Mesendoderm (in vitro differentiated cells): ENCODE measurements at places on chromosomes 5 and 9.

GRCh38 chr9:93678199-93679019 lies 102.0 kb downstream of the PHF2 start:
- no peak overlapping the region for H3K4me3 ChIP-seq
- no peaks in the 10 kb centered on the region for H3K36me3 ChIP-seq
- H3K4me1 ChIP-seq, result no peaks in the 10 kb centered on the region
- no peak for DNase-seq
- H3K27ac ChIP-seq, result no peak overlapping the region

- H3K27me3 ChIP-seq, result no peaks in the 10 kb centered on the region
- H3K27ac ChIP-seq, result no peak overlapping the region
- H3K4me1 ChIP-seq, result peaks cover 3% of the 10 kb centered on the region
- DNase-seq, result no peak
These were observed 5.9 kb downstream of the IGFBPL1 start for GRCh38 chr9:38418366-38418765.

DNA sequence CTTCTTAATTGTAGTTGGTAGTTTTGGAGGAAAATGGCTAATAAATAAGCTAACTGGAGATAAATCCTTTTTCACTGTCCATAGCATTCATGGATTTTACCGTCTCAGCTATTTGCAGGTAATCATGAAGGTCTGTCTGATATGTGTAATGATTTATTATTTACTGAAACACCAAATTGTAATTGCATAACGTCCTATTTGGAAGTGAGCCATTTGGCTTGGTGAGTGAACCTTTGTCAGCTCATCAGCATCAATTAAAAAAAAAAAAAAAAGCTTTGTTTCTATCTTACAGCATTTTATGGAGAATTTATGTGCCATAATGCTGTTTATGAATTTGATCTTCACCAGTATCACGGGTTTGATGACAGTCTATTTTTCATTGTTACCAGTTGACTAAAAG lies 20.2 kb downstream of the RECK start:
- DNase-seq, result no peak
- H3K27ac ChIP-seq, result no peak overlapping the region
- no peaks in the 10 kb centered on the region for H3K27me3 ChIP-seq
- no peaks in the 10 kb centered on the region for H3K4me1 ChIP-seq
- H3K4me3 ChIP-seq, result no peak overlapping the region
- H3K36me3 ChIP-seq, result no peaks in the 10 kb centered on the region

- H3K4me1 ChIP-seq, result peaks cover 3% of the 10 kb centered on the region
- H3K4me3 ChIP-seq, result no peak overlapping the region
- H3K27me3 ChIP-seq, result no peaks in the 10 kb centered on the region
- no peak overlapping the region for H3K27ac ChIP-seq
- DNase-seq, result no peak
These were observed 62.7 kb downstream of the CAVIN4 start for GRCh38 chr9:100640447-100641050.

DNA sequence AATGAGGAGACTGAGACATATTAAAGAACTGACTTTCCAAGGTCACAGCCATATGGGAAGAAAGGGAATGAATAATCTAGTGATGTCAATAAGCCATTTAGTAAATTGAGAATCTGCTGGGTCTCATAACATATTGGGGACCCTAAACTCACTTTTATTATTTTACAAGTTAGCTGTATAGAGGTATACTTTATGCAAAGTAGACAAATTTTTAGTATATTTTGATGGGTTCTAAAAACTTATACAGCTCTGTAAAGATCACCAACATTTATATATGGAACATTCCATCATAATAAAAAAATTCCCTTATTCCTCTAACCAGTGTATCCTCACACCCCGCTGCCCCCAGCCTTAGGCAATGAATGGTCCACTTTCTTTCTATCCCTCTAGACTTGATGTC lies 35.7 kb upstream of the ZNF510 start:
- no peak overlapping the region for H3K4me3 ChIP-seq
- no peak for DNase-seq
- no peak overlapping the region for H3K27ac ChIP-seq
- H3K27me3 ChIP-seq, result no peaks in the 10 kb centered on the region
- H3K4me1 ChIP-seq, result no peaks in the 10 kb centered on the region

GRCh38 chr9:19770973-19771372 lies 17.9 kb downstream of the SLC24A2 start:
- H3K36me3 ChIP-seq, result no peaks in the 10 kb centered on the region
- no peaks in the 10 kb centered on the region for H3K4me1 ChIP-seq
- no peak overlapping the region for H3K4me3 ChIP-seq
- H3K27me3 ChIP-seq, result no peaks in the 10 kb centered on the region

- peaks cover 21% of the 10 kb centered on the region for H3K4me1 ChIP-seq
- DNase-seq, result peak; percentile 96
- H3K4me3 ChIP-seq, result no peak overlapping the region
- H3K36me3 ChIP-seq, result no peaks in the 10 kb centered on the region
These were observed 1.4 kb upstream of the SPAAR start for GRCh38 chr9:35907711-35908503.

DNA sequence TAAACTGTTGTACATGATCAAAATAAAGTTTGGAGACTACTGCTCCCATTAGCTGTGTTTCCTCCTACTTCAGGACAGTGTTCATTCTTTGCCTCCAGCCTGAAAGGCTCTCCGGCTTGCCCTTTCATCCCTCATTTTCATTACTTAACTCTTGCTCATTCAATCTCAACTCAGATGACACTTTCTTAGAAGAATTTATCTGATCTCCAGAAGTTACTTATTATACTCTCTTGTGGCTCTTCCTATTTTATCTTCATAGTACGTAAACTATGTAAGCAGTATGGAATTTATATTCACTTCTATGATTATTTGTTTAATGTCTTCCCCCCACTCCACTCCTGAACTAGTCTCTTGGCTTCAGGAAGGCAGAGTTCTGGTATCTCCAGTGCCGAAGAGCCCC lies 1737.9 kb upstream of the C9orf72 start:
- no peak for DNase-seq
- H3K27ac ChIP-seq, result no peak overlapping the region
- H3K36me3 ChIP-seq, result no peaks in the 10 kb centered on the region
- H3K4me3 ChIP-seq, result no peak overlapping the region
- H3K4me1 ChIP-seq, result no peaks in the 10 kb centered on the region
